Mononuclear cell (primary cell): ENCODE measurements at places on chromosomes 3 and 15. TPM values are rescaled to one million over a fixed set of nuclear protein-coding genes. Genes with fewer than 3 reads are reported as not detected.

PRKCI gene
- 20.0 TPM for total RNA-seq

ANXA2 gene
- 317 TPM for total RNA-seq

CP gene
- total RNA-seq: 0.21 TPM

DLL4 gene
- total RNA-seq: not detected

COL6A5 gene
- not detected for total RNA-seq

CCR9 gene
- total RNA-seq: 0.94 TPM

WDR93 gene
- total RNA-seq: not detected

ACTRT3 gene
- not detected for total RNA-seq

ANKDD1A gene
- total RNA-seq: 11.3 TPM

GAP43 gene
- total RNA-seq: not detected

ADAMTSL3 gene
- total RNA-seq: not detected

SMAD6 gene
- total RNA-seq: 1.9 TPM

EXOG gene
- total RNA-seq: 13.3 TPM

CCR8 gene
- 2.2 TPM for total RNA-seq

ILDR1 gene
- total RNA-seq: 0.21 TPM

UNC13C gene
- under 0.01 TPM for total RNA-seq

CKMT1B gene
- total RNA-seq: not detected

SLC2A2 gene
- total RNA-seq: not detected

APEH gene
- total RNA-seq: 30.7 TPM

IMPG2 gene
- total RNA-seq: 0.84 TPM

SFMBT1 gene
- 34.1 TPM for total RNA-seq

ABI3BP gene
- 0.10 TPM for total RNA-seq

SV2B gene
- under 0.01 TPM for total RNA-seq

TMC3 gene
- not detected for total RNA-seq

CFAP44 gene
- total RNA-seq: 5.8 TPM

CPLX3 gene
- not detected for total RNA-seq

TGM5 gene
- not detected for total RNA-seq

ASB14 gene
- 0.10 TPM for total RNA-seq

IREB2 gene
- 68.1 TPM for total RNA-seq

ZNF80 gene
- total RNA-seq: 1.2 TPM

IDH2 gene
- 44.6 TPM for total RNA-seq

GP5 gene
- 3.8 TPM for total RNA-seq

ACP3 gene
- total RNA-seq: 18.1 TPM

STRA6 gene
- not detected for total RNA-seq

TEX9 gene
- 2.2 TPM for total RNA-seq

TMEM108 gene
- 0.10 TPM for total RNA-seq

CACNA2D2 gene
- total RNA-seq: 1.5 TPM

SLC33A1 gene
- total RNA-seq: 30.3 TPM

CD47 gene
- total RNA-seq: 212 TPM

LIPC gene
- 0.73 TPM for total RNA-seq

CHRD gene
- 0.31 TPM for total RNA-seq

BNIP2 gene
- total RNA-seq: 290 TPM
